Thyroid gland (tissue), 4 donors: ENCODE measurements at places on chromosomes 2 and 18.

GRCh38 chr2:10264506-10265328 lies 38.0 kb upstream of the HPCAL1 start:
- no peak for DNase-seq

DNA sequence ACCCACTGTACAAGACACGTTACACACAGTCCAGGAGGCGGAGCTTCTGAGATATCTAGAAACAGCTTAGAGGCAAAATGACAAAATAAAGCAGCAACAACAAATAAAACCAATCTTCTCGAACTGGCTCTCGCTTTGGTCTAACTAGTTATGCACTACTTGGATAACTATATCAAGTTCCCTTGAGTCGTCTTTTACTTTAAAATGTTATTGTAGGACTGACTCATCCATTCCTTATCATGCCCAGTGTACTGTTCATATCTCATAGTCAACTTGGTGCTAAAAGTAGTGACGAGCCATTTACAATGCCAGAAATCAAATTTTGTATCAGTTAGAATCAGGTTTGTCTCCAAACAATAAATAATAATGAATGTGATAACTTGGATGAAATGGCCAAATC lies 102.5 kb upstream of the SLC35G4 start:
- no peak for DNase-seq

DNA sequence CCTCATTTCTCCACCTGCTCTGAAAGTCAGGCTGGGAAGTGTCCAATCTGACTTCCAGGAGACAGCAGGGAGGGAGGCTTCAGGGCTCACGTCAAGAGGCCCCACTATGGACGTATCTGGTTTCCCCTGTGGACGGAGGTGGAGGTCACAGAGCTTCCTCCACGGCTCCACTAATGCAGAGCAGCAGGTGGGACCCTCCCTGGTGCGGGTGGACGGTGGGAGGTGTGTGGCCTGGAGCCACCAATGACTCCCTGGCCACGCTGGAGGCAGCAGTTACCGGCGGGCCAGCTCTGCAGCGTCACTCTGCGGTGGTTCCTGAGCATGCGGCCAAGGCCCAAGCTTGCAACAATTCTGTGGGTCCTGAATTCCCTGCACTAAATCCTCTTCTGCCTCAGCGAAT lies 9.0 kb downstream of the CRACDL start:
- no peak for DNase-seq

- no peak for DNase-seq
These were observed 617.4 kb downstream of the CCDC85A start for GRCh38 chr2:56801214-56801613.

DNA sequence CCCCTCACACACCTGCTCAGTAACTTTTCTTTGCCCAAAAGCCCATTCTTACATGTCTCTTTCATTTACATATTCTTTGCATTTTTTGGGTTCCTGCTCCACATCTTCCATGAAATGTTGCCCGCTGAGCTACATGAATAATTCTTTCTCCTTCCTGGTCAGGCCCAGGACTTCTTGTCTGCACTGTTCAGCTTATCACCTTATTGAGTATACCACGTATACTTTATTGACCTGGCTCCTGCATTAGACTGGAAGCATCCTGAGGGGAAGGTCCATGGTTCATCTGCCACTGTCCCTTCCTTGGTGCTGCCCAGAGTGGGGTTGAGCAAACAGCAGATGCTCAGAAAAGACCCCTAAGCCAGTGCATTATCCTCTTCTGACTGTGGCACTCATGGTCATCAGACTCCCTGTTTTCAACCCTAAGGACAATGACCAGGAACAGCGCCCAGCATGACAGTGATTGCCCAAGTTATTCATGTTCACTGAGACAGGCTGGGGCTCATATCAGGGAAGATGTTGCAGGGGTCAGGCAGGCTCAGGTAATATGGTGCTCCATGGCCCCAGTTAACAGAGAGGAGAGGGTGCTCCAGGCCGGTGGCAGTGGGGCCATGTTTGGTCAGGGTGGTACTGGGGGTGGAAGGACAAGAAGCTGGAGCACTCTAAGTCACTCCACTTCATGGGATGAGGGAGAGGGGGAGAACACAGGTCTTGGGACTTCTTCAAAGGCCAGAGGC lies 7.7 kb downstream of the APOB start:
- no peak for DNase-seq

- DNase-seq = no peak
These were observed 44.8 kb downstream of the SETBP1 start for GRCh38 chr18:44725300-44726058.
